ENCODE measurements at places on chromosomes 5 and 9.

DNA sequence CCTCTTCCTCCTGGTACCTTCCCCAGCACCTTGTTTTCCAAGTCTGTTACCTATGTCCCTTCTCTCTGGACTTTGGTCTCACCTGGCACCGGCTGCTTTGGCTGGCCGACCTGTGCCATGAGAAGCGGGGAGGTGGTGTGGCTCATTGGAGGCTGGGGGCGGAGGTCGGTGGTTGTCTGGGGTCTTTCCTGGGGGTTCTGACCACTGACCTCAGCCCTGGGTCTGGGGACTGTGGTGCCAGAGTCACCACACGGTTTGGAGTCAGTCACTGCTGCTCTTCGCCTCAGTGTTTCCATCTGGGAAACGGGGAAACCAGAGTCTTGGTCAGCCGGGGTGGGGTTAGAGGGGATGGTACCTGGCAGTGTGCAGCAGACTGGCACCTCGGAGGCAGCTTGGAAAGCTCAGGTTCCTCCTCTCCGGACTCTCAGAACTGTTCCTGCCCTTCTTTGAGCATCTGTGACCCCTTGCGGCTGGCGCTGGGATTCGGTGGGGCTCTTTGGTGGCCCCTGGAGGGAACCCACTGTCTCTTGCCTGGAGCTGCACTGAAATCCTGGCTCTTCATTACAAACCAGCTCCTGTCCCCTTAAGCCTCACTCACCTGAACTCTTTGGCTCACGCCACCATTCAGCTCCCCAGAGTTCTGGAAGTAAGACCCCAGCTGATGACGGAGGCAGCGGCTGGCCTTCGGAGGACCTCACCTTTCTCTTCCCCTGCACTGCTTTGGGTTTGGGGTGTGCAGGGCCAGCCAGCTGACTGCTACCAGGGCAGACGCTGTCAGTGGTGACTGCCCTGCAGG, 4.1 kb upstream of the RXRA start:
- no peak for DNase-seq

GRCh38 chr9:26516773-26517343, 375.7 kb downstream of the CAAP1 start:
- DNase-seq: no peak

GRCh38 chr9:85262333-85262732, 479.4 kb downstream of the AGTPBP1 start:
- DNase-seq: no peak

GRCh38 chr5:176654856-176655255, 7.6 kb downstream of the TSPAN17 start:
- no peak for DNase-seq

GRCh38 chr5:39870137-39870536, 445.4 kb upstream of the DAB2 start:
- no peak for DNase-seq

- no peak for DNase-seq
Observed at GRCh38 chr5:67409126-67409777, 212.7 kb upstream of the CD180 start.

- DNase-seq: no peak
Observed at GRCh38 chr5:133756756-133757155, 144.4 kb upstream of the FSTL4 start.

DNA sequence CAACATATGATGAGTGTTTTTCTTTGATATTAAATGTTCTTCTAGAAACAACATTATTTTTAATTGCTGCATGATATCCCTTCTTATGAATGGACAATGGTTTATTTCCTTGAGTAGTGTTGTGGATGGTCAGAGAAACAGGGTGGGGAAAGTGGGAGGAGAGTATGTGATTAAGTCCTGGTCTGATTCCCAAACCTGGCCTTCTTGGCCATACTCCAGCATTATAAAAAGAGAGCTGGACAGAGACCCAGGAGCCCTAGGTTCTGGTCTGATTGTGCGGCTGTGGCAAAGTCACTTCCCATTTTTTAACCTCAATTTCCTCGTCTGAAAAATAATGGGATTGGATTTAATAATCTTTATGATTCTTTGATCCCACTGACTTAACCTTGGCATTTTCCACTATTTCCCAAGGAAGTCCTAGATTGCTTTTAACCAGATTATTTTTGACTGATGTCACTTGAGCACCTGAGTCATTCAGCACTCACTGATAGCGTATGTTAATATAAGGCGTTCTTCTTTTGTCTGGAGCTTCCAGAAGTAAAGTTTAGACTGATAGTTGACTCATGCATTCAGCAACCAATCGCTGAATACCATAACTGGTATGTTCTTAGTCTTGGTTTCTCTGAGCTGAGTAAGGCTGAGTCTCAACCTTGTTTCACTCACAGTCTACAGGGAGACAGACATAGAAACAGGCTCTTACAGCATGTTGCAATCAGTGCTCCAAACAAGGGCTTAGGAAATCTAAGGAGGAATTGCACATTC, 26.2 kb downstream of the OSMR start:
- DNase-seq: no peak

DNA sequence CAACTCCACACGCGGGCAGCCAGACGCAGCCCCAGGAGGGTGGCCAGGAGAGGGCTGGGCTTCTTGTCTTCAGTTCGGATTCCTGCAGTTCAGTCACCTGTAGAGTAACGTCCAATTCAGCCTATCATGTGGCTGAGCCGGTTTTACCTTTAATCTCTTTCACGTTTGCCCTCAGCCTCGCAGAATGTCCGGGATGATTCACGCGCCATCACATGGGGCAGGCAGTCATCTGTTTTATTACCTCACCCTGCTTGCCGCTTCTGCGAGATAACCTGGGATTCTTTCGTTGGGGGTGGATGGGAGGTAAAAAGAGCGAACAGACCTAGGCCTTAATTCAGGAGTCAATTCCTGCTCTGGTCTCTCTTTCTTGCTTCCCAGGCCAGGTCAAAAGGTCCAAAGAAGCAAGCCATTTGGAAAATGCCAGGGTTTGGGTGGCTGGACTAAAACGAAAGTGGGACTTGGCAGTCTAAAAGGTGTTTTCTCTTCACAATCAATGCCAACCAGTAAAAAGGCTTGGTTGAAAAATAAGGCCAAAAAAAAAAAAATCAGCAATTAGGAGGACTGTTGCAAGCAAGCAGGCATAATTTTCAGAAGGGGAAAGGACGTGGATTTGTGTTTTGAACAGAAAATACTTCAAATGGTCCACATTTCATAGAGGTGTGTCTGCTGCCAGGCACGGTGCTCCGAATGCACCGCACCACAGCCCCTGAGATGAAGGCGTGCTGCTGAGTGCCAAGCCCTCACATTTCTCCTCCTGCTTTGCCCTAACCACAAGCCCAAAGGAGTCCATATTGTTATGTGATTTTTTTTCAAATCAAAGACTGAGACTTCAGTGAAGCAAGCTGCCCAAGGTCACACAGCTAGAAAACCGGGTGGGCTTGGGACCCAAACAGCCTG, 2.8 kb upstream of the WWC1 start:
- no peak for DNase-seq

GRCh38 chr5:146105477-146105876, at the start of gene PLAC8L1:
PLAC8L1 (minus strand) TSS chr5:146105577; CDS start chr5:146104311, 1,266 bp downstream.
- DNase-seq: no peak

DNA sequence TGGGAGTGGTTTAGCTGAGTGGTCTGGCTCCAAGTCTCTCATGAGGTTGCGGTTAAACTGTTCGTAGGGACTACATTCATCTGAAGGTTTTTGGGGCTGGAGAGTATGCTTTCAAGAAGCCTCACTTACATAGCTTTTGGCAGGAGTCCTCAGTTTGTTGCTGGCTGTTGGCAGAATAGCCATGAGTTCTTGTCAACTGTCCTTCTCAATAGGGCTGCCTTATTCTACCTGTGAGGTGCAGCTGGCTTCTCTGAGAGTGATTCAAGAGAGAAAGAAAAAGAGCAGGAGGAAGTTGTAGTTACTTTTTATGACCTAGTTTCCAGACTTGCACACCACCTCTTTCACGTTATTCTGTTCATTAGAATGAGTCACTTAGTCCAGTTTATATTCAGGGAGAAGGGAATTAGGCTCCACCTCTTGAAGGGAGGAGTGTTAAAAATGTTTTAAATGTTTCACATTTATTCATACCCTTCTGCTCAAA, 33.2 kb downstream of the YTHDC2 start:
- DNase-seq: no peak

GRCh38 chr9:19174127-19174912, 47.0 kb upstream of the PLIN2 start:
- no peak for DNase-seq

- no peak for DNase-seq
Observed at GRCh38 chr5:4099386-4099785, 503.8 kb downstream of the IRX1 start.

DNA sequence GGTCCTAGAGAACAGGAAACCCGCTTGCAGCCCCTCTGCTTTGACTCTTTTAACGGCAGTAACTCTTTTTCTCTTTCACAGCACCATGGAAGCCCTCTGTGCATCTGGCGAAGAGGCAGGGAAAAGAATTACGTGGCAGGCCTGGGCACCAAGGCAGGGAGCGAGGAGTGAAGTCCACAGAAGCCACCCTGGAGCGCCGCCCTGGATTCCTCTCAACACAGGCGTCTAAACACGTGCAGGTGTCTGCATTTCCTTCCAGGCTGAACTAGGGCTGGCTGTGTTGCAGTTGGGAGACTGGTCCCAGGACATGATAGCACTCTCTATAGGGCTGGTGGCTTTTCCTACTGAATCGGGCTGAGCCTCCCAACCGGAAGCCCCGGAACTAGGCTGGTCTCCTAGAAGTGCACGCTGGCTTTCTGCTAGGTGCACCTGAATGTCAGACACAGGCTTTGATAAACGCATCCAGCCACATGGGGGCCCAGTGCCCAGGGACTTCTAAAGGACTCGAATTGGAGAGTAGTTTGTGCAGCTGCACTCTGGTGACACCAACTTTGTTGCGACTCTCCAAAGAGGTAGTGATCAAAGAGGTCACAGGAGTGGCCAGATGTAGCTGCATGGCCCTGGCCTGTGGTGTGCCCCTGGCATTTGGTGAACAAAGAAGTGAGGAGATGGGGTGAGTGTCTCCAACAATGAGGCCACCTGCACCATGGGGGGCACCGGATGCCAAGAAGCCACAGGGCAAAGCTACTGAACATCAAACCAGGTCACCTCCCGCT, 54.5 kb downstream of the AK8 start:
- DNase-seq: no peak

DNA sequence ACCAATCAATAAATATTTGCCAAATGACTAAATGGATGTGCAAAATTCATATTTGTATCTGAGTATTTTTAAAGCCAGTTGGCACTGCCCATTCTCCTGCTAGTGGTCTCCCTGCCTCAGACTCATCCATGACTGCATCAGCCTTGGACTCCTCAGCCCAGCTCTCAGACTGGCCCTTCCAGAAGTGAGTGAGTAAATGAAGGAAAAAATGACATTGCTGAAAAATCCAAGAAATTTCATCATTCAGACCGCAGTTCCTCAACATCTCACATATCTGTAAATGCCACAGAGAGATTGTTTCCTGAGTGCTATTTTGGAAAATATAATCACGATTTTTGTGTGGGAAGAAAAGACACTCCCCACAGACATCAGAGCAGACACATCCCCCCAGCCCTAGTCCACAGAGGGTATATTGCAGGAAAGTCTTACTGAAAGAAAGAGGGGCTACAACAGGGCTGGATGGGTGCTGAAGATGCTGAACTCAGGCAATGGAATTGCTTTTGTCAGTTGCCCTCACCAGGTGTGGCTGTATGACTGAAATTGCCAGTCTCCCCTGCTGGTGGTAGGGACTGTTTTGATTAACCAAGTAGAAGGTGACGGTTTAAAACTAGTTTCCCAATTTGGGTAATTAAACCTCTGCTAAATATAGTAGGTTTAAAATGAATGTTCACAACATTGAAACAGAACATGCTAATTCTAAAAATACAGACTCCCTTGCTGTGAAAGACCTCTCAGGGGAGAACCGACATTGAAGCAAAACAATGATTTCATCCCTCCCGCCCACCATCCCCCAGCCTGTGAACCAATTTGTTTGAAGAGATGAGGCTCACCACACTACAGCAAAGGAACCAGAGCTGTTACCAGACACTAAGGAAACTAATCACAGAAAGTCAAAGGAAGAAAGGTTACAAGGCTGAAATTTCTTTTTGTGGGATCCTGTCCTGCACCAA, 158.8 kb downstream of the DEPDC1B start:
- DNase-seq: no peak

DNA sequence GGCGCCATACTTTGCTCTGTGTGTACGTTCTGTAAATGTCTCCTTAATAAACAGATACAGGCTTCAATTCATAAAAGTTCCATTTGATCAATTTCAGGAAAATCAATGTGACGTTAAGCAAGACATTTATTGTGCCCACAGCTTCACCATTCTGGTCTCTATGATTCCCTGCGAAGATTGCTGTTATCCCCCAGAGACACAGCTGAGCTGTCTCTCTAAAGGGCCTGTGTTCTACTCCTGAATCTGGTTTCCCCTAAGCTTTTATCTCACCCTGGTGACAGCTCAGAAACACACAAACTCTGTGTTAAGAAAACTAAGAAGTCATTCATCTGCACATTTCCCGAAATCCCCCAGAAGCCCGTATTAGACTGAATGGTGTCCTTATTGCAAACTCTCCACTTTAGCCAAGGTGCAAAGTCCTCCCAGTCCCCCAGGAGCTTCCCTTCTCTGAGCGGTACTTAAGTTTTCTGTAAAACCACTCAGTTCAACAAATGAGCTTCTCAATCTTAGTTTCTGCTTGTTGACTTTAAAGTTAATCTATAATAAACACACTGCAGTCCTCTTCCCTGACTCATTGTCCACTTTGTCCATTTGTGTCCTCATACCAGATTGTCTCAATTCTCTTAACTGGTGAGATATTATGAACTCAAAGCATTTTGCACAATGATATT, 1.4 kb upstream of the C5orf15 start:
- no peak for DNase-seq

GRCh38 chr5:54883374-54884194, 101.8 kb downstream of the ESM1 start:
- DNase-seq: no peak

DNA sequence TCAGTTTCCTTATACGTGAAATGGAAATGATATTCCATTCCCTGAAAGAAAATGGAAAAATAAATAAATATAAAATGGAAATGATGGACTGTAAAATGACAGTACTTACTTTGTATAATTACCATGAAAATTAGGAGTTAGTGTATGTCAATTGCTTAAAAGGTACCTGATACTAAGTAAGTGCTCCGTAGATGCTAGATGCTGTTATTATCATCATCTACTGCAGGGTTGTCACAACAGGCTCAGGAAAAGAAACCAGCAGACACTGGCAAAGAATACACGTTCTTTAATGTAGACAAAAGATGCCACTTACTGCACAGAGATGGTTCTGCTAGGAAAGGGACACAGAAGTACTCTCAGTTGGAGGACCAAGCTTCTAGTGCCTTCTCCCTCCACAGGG, 64.0 kb upstream of the KCNN2 start:
- no peak for DNase-seq

DNA sequence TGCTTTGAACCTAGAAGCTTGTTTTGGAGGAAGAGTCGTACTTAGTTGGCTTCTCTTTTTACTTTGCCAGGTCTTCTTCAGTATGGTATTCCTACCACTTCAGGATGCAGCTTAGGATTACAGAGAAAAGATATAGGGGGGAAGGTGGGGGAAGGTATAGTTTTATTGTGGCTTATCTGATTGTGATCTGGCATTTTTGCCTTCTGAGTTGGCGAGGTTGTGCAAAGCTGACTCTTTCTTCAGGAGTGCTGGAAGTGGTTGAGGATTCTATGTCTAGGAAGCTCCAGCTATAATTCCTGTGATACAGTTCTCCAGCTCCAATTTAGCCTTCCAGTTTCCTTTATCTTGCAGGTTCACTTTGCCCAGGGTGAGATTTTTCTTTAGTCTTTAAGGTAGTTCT, 7.0 kb downstream of the CDC42SE2 start:
- DNase-seq: no peak

All from esophagus squamous epithelium (tissue), 5 donors.